ENCODE measurements at places on chromosomes 12 and 14.

DNA sequence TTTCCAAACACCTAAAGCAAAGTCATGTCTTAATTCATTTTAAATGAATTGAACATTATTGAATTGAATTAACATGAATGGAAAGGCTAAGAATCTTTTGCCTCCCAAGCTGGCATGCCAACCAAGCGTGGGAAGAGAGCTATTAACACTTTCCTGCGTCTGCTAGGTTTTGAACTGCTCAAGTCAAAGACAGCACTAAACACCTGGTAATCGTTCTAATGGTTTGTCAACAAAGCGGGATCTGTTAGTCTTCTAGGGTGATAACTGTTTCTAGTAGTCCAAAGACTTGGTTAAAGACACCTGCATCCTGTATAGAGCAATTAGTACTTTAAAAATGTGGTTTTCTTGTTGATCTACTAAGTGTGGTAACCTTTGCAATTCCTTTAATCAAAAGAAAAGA is 164.2 kb upstream of the HMGA2 start:
- DNase-seq = no peak

- no peak for DNase-seq
These were observed 15.7 kb upstream of the STON2 start for GRCh38 chr14:81415781-81416180.

DNA sequence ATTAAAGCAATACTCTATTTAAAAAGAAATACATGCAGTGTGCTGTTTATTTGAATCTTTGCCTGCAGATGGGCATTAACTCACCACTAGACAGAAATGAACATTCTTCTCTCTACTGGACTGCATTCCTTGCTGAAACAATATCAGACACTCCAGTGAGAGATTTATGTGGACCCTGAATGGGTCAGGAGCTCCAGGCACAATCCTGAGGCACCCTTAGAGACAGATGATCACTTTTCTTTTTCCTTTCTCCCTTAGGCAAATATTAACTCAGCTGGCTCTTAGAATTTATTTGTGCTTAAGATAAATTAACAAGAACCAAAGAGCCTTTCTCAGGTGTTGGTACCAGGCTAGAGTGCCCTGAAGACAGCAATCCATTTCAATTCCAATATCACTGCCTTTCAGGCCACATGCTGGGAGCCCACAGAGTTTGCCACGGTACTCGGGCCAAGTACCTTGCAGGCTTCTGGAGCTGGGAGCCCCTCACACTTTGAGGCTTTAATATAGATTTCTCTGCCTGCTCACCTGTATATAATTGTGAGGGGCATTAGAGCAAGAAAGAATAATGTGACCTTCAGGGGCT is 173.0 kb downstream of the EMP1 start:
- no peak for DNase-seq

DNA sequence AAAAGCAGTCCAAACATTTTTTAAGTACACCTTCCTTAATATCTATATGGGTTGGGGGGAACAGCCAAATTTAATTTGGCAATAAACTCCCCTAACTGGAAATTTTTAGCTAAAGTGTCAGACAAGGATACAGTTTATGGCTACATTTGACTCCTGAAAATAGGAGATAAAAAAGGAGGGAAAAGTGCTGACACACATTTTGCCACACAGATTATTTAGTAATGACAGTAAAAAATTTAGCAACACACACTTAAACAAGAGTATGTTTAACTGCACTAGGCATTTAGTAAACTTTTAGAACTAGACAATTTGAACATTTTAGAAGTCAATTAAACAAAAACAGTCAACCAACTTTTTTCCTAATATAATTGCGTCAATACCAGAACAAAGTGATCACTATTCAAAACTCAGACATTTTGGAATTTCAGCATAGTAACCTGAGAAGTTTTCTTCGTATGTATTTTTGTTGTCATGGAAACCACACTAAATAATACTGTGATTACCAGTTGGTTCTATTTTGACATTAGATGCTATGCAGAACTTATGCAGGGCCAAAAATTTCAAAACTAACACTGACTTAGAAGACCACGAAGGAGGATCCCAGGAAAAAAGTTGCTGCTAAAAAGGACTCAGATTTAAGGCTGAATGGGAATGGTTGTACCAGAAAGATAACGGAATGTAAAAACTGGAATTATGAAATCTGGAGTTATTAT is 13.4 kb downstream of the GMFB start:
- no peak for DNase-seq

- no peak for DNase-seq
These were observed 31.2 kb upstream of the KCNH5 start for GRCh38 chr14:63076488-63076887.

DNA sequence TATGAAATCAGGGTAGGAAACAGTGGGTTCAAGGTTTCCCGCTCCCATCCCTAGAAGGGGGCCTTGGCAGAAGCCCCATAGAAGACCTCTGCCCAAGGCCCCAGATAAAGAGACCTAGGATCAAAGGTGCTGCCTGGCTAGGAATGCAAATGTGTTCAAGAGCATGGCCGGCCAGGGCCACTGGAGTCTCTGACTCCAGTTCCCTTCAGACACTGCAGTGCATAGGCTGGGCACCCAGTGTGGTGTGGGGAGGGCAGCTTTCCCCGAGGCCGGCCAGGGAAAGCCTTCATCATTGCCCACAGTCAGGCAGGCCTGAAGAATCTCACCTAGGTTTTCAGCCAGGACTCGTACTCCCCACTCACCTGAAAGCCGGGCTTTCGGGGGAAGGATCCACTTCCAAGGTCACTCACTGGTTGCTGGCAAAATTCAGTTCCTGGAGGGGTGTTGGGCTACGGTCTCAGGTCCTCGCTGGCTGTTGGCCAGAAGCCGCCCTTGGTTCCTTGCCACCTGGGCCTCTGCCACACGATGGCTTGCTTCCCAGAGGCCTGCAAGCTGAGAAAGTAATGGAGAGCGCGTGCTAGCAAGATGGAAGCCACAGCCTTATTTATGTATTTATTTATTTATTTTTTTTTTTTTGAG is 9.7 kb upstream of the PEBP1 start:
- DNase-seq = no peak

GRCh38 chr12:109871668-109872314 is 8.6 kb downstream of the GLTP start:
- no peak for DNase-seq

DNA sequence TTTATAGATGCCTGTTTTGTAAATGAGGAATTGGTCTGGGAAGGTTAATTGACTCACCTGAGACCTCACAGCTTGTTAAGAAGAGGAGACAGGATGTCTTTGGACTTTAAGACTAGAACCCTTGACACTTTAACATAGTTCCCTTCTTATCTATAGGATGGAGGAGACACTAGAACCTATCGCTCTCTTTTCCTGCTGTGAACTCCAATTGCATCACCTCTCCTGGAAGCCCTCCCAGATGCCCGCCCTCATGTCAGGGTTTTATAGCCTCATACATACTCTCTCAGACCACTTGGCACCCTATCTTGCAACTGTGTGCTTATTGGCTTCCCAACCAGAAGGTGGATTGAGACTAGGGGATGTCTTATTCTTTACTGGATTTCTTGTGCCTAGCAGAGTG is 2.5 kb upstream of the CTDSP2 start:
- no peak for DNase-seq

- no peak for DNase-seq
These were observed 2.2 kb upstream of the KLRG1 start for GRCh38 chr12:8987163-8987562.

GRCh38 chr12:21428241-21428640 is 9.2 kb upstream of the PYROXD1 start:
- DNase-seq = no peak

GRCh38 chr14:24064091-24064795 is 7.1 kb upstream of the CPNE6 start:
- no peak for DNase-seq

DNA sequence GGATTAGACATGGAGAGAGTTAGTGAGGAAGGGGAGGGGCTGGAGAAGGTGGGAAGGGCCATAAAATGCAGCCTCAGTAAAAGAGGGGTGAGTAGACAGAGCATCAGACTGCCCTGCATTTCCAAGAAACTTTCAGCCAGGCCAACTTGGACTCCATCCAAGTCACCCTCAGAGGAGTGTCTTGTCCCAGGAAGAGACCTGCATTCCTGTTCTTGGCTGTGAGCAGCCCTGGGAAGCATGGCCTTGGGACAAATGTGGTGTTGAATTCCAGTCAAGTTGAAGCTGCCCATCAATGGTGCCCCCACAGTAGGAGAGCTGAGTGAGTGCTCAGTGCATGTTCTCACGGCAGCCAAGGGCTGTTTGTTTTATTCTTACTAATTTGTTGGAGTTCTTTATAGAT is 35.0 kb upstream of the TUNAR start:
- no peak for DNase-seq

- DNase-seq = no peak
These were observed 36.6 kb downstream of the DHX37 start for GRCh38 chr12:124952295-124952694.

- no peak for DNase-seq
These were observed 179.7 kb downstream of the SLC6A15 start for GRCh38 chr12:84732828-84733340.

- no peak for DNase-seq
These were observed 26.8 kb downstream of the RFLNA start for GRCh38 chr12:124321556-124322270.

DNA sequence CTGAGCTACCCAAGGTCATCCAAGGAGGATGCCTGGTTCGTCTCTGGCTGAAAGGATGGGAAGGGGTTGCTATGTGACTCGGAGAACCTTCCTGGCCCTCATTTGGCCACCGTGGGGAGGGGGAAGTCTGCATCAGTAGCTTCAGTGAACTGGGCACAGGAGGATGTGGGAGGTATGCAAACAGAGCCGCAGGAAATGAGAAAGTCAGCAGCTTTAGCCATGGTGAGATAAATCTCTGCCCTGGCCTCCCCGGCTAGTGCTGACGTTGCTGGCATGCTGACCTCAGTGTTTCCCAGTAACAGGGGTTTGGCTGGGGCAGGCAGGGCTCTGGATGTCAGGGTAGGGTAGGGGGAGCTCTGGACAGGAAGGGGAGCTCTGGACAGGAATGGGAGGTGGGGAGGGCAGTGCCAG is 2.3 kb upstream of the CEBPE start:
- DNase-seq = no peak

DNA sequence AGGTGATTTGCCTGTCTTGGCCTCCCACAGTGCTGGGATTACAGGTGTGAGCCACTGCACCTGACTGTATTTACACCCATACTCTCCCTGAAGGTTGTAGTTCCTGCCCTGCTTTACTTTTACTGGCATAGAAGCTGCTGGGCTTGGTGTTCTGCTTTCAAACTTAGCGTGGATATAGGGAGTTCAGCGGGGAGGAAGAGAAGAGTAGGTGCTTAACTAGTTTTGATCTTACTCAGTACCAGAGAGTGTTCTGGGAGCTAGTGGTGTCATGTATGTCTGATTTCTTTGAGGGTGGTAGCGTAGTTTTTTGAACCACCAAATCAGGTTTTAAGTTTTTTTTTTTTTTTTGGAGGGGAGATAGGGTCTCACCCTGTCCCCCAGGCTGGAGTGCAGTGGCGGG is 13.8 kb downstream of the RCOR1 start:
- no peak for DNase-seq

DNA sequence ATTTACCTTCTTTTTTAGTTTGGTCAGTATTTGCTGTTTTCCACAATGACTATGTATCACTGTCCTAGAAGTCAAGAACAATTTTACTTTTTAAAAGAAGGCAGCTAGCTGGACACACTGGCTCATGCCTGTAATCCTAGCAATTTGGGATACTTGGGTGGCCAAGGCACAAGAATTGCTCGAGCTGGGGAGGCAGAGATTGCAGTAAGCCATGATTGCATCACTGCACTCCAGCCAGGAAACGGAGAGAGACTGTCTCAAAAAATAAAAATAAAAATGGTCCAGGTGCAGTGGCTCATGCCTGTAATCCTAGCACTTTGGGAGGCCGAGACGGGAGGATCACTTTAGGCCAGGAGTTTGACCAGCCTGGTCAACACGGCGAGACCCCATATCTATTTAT is 28.3 kb downstream of the MDM1 start:
- DNase-seq = no peak

DNA sequence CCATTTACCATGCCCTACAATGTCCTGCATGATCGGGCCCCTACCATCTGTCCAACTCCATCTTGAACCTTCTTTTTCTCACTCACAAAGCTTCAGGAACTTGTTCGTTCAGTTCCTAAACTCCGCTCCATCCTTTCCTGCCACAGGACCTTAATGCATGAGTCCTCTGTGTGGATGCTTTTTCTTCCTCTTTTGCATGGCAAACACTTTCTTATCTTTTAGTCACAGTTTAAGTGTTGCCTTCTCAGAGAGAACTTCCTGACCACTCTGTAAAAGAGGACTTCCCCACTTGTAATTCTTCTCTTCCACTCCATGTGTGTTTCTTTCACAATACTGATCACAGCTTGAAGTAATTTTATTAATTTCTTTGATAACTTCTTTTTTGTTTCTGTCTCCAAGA is 54.4 kb upstream of the ETV6 start:
- DNase-seq = no peak

- no peak for DNase-seq
These were observed 58.5 kb downstream of the NIN start for GRCh38 chr14:50772412-50772811.

DNA sequence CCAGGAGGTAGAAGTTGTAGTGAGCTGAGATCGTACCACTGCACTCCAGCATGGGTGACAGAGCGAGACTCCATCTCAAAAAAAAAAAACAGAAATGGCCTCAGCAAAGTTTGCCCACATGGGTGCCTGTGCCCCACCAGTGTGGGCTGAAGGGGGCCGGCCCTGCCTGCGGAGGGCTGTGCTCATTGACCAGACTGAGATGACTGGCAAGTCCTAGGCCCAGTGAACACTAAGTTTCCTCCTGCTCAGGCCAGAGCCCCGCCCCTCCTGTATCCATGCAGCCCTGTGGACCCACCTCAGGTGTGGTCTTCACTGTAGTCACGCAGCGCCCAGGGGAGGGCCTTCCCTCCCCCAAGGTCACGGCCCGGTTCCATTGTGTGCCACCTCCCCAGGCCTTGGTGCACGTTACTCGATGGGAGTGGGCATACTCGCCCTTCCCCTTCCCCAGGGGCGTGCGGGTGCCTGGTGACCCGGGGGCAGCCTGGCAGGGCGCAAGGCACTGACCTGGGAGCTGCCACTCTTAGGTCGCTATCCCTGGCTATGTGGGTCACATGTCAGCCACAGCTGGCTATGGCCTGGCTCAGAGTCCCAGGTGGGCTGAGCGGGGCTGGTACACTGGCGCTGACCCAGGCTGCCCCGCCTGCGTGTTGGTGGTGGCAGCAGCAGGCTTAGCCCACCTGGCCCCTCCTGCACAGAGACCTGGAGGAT is 16.1 kb downstream of the INF2 start:
- no peak for DNase-seq

GRCh38 chr12:24424889-24425600 is 475.6 kb upstream of the SOX5 start:
- DNase-seq = no peak

DNA sequence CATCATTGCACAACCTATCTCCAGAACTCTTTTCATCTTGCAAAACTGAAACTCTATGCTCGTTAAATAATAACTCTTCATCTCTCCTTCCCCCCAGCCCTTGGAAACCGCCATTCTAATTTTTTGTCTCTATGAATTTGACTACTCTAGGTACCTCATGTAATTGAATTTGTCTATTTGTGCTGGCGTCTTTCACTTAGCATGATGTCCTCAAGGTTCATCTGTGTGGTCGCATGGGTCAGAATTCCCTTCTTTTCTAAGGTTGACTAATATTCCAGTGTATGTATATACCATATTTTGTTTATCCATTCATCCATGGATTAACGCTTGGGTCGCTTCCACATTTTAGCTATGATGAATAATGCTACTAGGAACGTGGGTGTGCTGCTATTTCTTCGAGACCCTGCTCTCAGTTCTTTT is 80.1 kb downstream of the PLXNC1 start:
- no peak for DNase-seq

- DNase-seq = no peak
These were observed 35.3 kb upstream of the DYNC1H1 start for GRCh38 chr14:101929096-101929495.

All from cortex of kidney (tissue), 1 donor.